ENCODE measurements at places on chromosomes 13 and 19.

DNA sequence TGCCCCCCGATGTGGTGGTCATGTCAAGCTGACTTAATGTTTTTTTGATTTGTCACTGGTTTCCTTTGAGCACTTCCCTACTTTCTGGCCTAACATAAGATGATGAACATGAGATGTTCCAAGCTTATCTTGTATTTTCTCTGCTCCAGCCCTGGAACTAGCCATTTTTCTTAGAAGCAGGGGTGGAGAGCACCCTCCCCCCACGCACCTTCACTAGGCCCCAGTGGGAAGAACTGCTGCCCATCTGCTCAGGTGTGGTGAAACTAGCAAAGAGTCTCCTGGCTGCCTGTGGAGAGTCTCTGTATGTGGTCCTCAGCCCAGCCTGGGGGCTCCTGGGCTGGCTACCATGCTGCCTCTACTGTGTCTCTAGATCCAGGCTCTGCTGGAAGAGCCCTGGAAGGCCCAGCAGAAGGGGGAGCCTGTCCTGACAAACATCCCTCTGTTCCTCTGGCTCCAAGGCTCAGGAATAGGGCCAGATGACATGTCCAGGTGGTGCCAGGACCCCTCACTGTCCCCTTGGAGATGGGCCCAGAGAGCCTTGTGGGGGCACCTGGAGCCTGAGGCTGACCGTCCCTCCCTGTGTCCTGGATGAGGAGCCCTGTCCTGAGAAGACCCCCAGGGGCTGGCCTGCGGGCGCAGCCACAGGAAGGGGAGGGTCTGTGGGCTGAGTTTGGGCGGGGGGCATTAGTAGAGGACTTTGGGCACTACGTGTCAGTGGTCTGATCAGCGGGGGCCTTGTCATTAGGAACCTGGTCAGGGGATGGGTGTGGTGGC, 4.8 kb upstream of the ZNF14 start:
- DNase-seq = no peak

DNA sequence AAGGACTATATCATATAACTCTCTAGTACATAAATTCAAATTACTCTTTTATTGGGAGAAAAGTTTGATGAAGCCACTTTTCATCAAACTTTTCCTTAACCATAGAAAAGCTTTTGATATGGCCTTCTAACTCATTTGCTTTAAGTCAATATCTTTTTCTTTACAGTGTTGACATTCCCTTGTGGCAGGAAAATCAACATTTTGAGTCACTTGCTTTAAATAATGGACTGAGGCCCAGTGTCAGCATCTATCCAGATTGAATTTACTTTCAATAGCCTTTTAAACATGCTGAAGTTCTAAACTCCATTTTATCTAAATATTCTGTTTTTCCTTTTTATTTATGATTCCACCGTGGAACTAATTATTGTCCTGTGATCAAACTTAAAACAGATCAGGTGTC, 62.7 kb downstream of the PCDH9 start:
- DNase-seq = no peak

DNA sequence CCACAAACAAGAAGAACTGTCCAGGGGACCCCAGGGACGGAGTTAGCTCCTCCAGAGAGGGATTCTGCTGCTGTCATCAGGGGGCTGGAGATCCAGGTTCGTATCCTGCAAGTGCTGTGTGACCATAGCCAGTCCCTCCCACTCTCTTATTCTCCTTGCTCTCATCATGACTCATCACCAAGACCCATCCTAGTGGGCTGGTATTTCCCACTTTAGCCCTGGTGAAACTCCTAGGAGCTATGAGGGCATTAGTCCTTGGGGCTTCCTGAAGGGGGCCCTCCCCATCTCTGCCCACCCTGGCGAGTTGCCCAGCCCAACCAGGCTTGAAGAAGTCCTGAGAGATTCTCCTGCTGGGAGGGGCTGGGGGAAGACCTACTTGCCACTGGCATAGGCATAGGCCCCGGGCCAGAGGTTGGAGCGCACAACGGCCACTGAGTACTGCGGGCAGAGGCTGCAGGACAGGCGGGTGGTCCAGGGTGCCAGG, 7.5 kb upstream of the DMWD start:
- DNase-seq = no peak

DNA sequence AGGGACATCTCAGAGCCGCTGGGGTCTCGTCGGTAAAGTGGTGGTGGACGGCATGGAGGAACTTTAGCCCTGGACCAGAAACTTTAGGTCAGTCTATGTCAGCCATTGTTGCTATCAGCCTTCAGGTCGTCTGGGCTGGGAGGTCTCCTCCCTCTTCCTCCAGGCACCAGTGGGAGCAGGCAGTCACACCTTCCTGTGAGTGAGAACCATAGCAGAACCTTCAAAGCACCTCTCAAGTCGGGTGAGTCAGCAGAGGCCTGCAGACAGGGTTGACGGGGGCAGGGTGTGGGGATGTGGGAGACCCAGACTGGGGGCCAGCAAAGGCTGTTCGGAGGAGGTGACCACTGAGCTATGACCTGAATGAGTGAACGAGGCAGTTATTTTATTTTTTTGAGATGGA, 15.4 kb upstream of the SBNO2 start:
- DNase-seq = no peak

GRCh38 chr13:93959796-93960533, 519.5 kb downstream of the DCT start:
- no peak for DNase-seq

GRCh38 chr13:91719033-91719432, 320.6 kb downstream of the GPC5 start:
- peak; percentile 6 for DNase-seq

GRCh38 chr19:38870612-38871011, 7.5 kb downstream of the RINL start:
- DNase-seq = no peak

DNA sequence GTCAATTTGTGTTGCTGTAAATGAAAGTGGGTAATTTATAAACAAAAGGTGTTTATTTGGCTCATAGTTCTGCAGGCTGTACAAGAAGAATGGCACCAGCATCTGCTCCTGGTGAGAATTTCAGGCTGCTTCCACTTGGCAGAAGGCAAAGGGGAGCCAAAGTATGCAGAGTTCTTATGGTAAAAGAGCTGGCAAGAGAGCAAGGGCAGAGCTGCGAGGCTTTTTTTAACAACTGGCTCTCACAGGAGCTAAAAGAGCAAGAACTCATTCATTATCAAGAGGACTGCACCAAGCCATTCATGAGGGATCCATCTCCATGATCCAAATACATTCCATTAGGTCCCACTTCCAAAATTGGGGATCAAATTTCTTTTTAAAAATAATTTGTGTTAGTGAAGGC, 1712.7 kb downstream of the SLITRK5 start:
- no peak for DNase-seq

DNA sequence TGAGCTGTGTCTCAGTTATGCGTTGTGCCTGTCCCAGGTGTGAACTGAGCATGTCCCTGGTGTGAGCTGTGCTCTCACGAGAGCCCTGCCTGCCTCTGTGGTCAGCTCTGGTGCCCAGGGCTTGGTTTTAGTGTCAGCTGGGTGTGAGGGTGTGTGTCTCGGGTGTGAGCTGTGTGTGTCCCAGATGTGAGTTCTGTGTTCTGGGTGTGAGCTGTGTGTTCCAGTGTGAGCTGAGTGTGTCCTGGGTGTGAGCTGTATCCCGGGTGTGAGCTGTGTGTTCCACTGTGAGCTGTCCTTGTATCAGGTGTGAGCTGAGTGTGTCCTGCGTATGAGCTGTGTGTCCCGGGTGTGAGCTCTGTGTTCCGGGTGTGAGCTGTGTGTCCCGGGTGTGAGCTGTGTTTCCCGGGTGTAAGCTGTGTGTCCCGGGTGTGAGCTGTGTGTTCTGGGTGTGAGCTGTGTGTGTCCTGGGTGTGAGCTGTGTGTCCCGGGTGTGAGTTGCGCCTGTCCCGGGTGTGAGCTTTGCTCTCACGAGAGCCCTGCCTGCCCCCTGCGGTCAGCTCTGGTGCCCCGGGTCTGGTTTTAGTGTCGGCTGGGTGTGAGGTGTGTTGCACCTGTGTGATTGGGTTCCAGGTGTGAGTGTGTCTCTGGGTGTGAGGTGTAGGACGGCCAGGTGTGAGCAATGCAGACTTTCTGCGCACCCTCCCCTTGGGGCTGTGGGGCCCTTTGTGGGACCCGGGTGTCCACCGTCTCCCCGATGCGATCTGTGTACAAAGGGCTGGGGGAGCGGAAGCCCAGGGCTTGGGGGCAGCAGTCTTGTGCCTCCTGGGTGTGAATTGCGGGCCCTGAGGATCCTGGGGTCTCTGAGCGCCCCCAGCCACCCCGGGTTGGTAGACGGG, 7.1 kb upstream of the PEAK3 start:
- DNase-seq = no peak

DNA sequence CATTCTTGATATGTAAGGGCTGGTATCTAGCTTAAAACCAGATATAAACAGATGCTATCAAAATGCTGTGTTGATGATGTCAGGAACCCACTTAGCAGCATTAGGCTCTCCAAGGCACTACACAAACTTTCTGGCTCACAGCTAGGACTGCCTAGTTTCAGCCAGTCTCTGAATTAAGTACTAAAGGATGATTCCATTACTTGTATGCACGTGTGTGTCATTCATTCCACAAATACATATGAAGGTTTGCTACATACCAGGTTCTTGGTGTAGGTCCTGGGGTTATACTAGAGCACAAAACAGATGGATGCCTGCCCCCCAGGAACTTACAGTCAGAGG, 151.5 kb downstream of the RGCC start:
- DNase-seq = no peak

GRCh38 chr13:20583803-20584293, 16.9 kb downstream of the IFT88 start:
- no peak for DNase-seq

- DNase-seq = no peak
Observed at GRCh38 chr19:41401483-41401882, 3.9 kb downstream of the BCKDHA start.

GRCh38 chr19:48330012-48330681, 4.8 kb downstream of the EMP3 start:
- peak; percentile 59 for DNase-seq

GRCh38 chr19:4369888-4370260, 26.5 kb downstream of the MPND start:
- DNase-seq = no peak

DNA sequence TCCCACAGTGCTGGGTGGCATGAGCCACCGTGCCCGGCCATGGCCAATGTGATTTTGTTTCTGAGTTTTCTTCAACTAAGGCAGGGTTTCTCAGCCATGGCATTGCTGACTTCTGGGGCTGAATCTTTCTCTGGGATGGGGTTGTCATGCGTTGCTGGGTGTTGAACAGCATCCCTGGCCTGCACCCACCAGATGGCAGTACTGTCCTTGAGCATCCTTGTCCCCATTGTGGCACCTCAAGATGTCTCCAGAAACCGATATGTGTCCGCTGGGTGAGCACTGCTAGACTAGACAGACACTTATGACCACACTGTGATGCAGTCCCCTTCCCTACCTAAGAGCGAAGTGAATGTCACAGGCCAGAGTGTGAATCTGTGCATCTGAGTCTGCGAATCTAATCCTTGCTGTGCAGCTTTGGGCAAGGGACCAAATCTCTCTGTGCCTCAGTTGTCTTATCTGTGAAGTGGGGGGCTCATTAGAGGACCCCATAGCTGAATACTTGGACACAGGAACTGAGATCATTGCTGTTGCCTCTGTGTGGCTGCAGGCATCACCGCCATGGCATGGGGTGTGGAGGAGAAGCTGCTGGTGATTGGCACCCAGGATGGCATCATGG, 50.3 kb upstream of the SIN3B start:
- DNase-seq = no peak

DNA sequence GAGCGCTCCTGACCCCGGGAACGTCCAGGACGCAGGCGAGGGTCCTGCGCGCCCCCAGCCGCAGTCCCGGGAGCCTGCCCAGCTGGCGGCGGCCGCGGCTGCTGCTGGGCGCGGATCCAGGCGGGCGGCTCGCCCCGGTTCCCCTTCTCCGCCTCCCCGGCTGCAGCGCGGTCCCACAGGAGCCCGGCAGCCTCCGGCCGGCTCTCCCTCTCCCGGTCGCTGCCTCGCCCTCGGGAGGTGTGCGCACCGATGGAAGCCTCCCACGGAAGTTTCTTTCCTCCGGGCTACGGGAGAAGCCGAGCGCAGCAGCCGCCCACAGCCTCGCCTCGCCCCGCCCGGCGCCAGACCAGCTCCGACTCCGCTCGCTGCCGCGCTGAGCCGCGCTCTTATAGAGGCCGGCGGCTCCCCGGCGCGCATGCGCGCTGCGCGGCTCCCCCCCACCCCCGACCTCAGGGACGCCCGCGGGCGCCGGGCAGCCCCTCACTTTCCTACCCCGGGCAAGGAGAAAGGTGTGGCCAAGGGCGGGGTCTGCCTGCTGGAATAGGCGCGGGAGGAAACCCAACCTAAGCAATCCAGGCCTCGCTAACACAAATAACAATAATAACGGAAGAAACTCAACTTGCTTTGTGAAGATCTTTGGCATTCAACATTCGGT, at the start of gene SHISA2:
SHISA2 (minus strand) TSS at position 360 of the 655 bp plus-strand sequence. CDS start 1,041 bp downstream, outside the sequence.
- no peak for DNase-seq

DNA sequence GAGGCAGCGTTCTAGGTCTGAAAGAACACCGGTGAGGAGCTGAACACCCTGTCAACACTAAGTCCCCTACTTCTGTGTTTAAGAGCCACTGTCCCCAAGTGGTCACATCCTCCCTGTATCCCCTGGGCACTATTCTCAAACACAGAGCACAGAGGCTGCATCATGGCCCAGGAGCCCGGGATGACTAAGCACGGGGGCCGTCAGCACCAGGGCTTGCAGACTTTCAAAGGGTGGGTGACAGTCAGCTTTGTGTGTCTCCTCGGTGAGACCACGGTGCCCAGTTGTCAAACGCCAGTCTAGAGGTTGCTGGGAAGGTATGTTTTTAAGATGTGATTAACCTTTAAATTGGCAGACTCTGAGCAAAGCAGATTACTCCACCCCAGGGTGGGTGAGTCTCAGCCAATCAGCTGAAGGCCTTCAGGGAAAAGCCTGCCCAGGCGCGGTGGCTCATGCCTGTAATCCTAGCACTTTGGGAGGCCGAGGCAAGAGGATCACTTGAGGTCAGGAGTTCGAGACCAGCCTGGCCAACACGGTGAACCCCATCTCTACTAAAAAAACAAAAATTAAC, 8.0 kb downstream of the MAP2K2 start:
- no peak for DNase-seq

DNA sequence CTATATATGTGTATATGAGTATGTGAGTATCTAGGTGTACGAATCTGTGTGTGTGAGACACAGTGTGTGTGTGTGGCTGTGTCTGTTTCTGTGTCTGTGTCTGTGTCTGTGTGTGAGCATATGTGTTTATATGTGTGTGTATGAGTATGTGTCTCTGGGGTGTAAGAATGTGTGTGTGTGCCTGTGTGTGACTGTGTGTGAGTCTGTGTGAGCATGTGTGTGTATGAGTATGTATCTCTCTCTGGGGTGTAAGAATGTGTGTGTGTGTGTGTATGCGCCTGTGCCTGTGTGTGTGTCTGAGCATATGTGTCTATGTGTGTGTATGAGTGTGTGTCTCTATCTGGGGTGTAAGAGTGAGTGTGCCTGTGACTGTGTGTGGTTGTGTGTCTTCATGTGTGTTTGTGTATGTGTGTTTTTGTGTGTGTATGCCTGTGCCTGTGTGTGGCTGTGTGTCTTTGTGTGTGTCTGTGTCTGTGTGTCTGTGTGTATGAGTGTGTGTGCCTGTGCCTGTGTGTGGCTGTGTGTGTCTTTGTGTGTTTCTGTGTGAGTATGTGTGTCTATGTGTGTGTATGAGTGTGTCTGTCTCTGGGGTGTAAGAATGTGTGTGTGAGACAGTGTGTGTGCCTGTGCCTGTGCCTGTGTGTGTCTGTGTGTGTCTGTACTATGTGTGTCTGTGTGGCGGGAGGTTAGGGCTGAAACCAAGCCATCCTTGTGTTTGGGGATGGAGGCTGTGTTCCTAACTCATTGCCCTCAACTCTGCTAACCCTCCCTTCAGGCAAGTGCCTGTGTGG, 11.2 kb downstream of the AXL start:
- no peak for DNase-seq

- DNase-seq = no peak
Observed at GRCh38 chr19:29268103-29268502, 55.2 kb upstream of the UQCRFS1 start.

GRCh38 chr19:38073841-38074685, 150.0 kb downstream of the DPF1 start:
- DNase-seq = no peak

Measured in retinal pigment epithelial cell (primary cell).